ENCODE measurements at places on chromosomes 2 and 18. TPM values are rescaled to one million over a fixed set of nuclear protein-coding genes. Genes with fewer than 3 reads are reported as not detected.

DNA sequence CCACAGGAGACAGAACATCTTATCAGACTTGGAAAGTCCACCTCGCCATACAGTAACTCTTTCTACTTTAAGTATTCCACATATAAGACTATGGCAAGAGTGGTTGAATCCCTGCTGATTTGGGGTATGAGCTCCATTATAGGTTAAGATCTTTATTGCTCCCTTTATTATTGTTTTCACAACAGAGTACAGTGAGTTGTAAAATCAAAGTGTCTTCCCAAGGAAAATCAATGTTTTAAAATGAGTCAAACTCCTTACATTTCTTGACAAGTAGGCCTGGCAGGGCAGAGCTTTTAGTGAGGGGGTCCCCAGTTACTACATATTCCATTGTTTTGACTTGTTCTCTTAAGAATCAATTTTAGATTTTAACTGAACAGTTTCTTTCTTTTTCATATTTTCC is 49.6 kb upstream of the STAT1 start:
- H3K36me3 ChIP-seq: peaks cover 63% of the 10 kb centered on the region
- H3K27me3 ChIP-seq: no peaks in the 10 kb centered on the region
- no peak for DNase-seq
- peak overlapping the region; percentile 57 for H3K4me3 ChIP-seq

DNA sequence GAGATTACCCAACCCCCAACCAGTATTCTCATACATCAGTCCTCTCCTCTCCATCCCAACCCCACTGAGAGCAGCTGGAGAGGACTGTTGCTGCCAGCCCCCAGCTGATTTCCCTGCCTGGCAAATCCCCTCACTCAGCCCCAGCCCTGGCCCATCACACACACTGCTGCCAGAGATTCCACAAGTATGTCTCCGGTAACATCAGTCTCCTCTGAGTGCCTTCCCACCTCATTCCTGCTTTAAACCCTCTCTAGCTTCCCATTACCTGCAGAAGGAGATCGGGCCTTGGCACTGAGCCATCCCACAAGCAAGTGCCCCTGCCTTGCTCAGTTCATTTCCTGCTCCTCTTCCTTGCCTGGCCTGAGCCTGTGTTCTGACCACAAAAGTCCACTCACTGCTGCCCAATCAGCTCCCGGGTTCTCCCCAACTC is 50.6 kb upstream of the ZFP36L2 start:
- no peaks in the 10 kb centered on the region for H3K27me3 ChIP-seq
- peak overlapping the region; percentile 57 for H3K27ac ChIP-seq
- H3K36me3 ChIP-seq: peaks cover 15% of the 10 kb centered on the region
- no peak overlapping the region for H3K4me3 ChIP-seq

DNA sequence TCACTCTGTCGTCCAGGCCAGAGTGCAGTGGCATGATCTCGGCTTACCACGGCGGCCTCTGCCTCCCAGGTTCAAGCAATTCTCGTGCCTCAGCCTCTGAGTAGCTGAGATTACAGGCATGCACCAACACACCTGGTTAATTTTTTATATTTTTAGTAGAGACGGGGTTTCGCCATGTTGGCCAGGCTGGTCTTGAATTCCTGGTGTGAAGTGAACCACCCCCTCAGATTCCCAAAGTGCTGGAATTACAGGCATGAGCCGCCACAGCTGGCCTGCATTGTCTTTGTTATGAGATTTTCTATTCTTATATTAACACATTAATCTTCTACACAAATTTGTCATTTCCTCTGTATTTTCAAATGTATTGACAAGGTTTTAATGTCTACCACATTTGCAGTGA is 75.2 kb downstream of the SEPTIN10 start:
- H3K4me1 ChIP-seq: no peaks in the 10 kb centered on the region
- DNase-seq: no peak
- H3K4me3 ChIP-seq: no peak overlapping the region
- H3K36me3 ChIP-seq: no peaks in the 10 kb centered on the region

DNA sequence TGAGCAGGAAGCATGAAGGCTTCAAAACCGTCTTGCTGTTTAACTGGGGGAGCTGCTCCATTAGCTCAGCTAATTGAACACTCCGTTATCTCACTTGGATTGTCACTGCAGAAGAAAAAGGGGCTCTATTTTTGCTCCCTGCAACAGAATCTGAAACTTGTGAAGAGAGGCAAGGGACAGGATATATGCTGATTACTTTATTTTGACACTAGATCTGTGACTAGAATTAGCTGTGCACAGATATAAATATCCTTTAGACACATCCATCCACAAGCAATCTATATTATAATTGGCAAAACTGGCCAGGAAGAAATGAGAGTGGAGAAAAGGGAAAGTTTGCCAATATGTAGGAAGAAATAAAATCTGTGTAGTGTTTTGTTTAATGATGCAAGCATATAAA is 700.1 kb upstream of the CHAC2 start:
- H3K27ac ChIP-seq: no peak overlapping the region
- H3K4me3 ChIP-seq: no peak overlapping the region
- no peak for DNase-seq
- H3K27me3 ChIP-seq: no peaks in the 10 kb centered on the region

DNA sequence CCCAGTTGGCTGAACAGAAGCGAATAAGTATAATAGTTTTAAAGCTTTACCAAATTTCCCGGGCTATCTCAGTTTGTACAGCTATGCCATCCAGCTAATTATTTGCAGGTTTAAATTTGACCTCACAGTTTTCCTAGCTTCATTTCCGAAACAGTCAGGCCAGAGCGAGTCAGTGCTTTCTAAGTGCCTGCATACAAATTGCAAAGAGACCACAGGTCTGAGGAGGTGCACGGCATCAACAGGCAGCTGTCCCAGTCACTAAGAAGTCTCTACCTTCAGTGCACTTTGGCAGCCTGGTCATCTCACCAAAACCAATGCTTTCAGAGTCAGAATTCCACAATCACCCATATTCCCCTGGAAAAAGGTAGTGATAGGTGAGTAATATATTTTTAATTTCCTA is 51.9 kb downstream of the LAMA1 start:
- no peak overlapping the region for H3K4me3 ChIP-seq
- H3K27me3 ChIP-seq: no peaks in the 10 kb centered on the region
- no peak for DNase-seq
- H3K4me1 ChIP-seq: no peaks in the 10 kb centered on the region
- H3K36me3 ChIP-seq: no peaks in the 10 kb centered on the region
- H3K27ac ChIP-seq: no peak overlapping the region

GRCh38 chr2:46686811-46687210 is 207.4 kb downstream of the TMEM247 start:
- no peaks in the 10 kb centered on the region for H3K4me1 ChIP-seq
- no peaks in the 10 kb centered on the region for H3K36me3 ChIP-seq
- DNase-seq: no peak
- H3K4me3 ChIP-seq: no peak overlapping the region
- no peak overlapping the region for H3K27ac ChIP-seq

GRCh38 chr2:84288293-84288692 is 170.8 kb downstream of the SUCLG1 start:
- DNase-seq: no peak
- no peaks in the 10 kb centered on the region for H3K4me1 ChIP-seq
- no peaks in the 10 kb centered on the region for H3K36me3 ChIP-seq
- no peak overlapping the region for H3K4me3 ChIP-seq
- peaks cover 9% of the 10 kb centered on the region for H3K27me3 ChIP-seq
- no peak overlapping the region for H3K27ac ChIP-seq

- peaks cover 17% of the 10 kb centered on the region for H3K36me3 ChIP-seq
- H3K4me3 ChIP-seq: no peak overlapping the region
- H3K27me3 ChIP-seq: no peaks in the 10 kb centered on the region
- no peak for DNase-seq
- H3K4me1 ChIP-seq: peaks cover 50% of the 10 kb centered on the region
- H3K27ac ChIP-seq: no peak overlapping the region
Measured at GRCh38 chr2:232235716-232236115, 142.8 kb upstream of the ALPP start.

DNA sequence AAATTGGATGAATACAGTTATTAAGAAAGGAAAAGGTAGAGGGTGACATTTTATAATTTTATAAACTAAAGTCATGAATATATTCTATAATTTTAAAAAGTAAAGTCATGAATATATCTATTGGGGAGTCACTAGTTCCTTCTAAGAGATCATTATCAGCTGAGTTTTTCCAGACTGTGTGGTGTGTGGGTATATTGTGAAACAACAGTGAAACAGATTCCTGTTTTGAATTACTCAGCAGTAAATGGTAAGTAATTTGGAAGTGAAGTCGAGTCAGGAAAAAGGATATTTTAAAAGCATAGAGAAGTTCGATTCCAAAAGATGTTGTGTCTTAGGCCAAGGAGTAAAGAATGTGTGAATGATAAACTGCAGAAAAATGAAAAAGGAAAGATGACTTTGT is 1018.2 kb upstream of the NXPH2 start:
- DNase-seq: no peak
- no peaks in the 10 kb centered on the region for H3K27me3 ChIP-seq
- no peak overlapping the region for H3K27ac ChIP-seq
- no peak overlapping the region for H3K4me3 ChIP-seq
- no peaks in the 10 kb centered on the region for H3K4me1 ChIP-seq

- no peak overlapping the region for H3K4me3 ChIP-seq
- peaks cover 19% of the 10 kb centered on the region for H3K27me3 ChIP-seq
- H3K27ac ChIP-seq: no peak overlapping the region
Measured at GRCh38 chr18:37584217-37584616, 18.6 kb upstream of the CELF4 start.

DNA sequence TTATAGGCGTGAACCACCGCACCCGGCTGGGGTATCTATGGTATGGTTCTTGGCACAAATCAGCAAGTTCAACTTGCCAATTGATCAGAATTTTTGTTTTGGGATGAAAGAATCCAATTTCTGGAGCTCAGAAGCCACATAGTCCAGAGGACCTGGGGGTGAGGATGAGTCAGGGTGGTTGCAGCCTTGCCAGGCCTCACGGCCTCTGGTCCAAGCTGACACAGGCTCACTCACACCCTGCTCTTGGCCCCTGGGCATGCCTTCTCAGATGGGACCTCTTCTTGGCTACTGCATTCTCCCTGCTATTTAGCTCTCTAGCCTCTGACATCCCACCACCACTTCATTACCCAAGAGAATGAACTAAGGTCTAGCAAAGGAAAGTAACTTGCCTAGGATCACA is 16.3 kb downstream of the CAPG start:
- H3K36me3 ChIP-seq: no peaks in the 10 kb centered on the region
- no peak overlapping the region for H3K4me3 ChIP-seq
- H3K4me1 ChIP-seq: peaks cover 12% of the 10 kb centered on the region

GRCh38 chr2:142803158-142803557 is 74.3 kb upstream of the KYNU start:
- no peak overlapping the region for H3K4me3 ChIP-seq
- H3K4me1 ChIP-seq: no peaks in the 10 kb centered on the region
- H3K27ac ChIP-seq: no peak overlapping the region
- no peaks in the 10 kb centered on the region for H3K27me3 ChIP-seq
- no peaks in the 10 kb centered on the region for H3K36me3 ChIP-seq

DNA sequence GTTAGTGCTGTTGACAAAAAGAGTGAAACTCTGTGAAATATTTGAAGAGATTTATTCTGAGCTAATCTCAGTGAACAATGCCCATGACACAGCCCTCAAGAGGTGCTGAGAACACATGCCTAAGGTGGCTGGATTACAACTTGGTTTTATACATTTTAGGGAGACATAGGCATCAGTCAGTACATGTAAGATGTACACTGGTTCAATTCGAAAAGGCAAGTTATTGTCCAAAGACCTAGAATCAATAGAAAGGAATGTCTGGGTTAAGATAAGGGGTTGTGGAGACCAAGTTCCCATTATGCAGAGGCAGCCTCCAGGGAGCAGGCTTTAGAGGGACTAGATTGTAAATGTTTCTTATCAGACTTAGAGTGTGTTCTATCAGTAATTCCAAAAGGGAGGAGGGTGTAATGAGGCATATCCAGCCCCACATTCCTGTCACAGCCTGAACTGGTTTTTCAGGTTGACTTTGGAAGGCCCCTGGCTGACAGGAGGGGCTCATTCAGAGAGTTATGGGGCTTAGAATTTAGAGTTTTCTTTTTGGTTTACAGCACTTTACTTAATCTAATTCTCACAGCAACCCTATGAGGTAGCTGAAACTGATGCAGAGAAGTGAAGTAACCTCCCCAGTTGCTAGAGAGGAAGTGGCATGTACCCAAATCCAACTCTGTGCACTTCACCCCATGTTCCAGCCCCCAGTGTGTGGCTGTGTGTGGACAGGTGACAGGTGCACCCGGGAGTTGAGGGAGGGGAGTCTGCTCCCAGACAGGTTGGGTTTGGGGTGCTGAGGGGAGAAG is 28.3 kb upstream of the ASAP2 start:
- no peak for DNase-seq
- no peaks in the 10 kb centered on the region for H3K4me1 ChIP-seq
- peaks cover 24% of the 10 kb centered on the region for H3K27me3 ChIP-seq
- no peak overlapping the region for H3K4me3 ChIP-seq
- H3K36me3 ChIP-seq: no peaks in the 10 kb centered on the region
- H3K27ac ChIP-seq: no peak overlapping the region

- no peak for DNase-seq
- H3K4me1 ChIP-seq: no peaks in the 10 kb centered on the region
- H3K36me3 ChIP-seq: no peaks in the 10 kb centered on the region
Measured at GRCh38 chr2:127003070-127003800, 103.7 kb downstream of the BIN1 start.

The MSH2 gene
- total RNA-seq: 75.2 TPM

The CLHC1 gene
- 5.8 TPM for total RNA-seq

The SULT6B1 gene
- not detected for total RNA-seq

The KIAA2012 gene
- not detected for total RNA-seq

The CYP27C1 gene
- not detected for total RNA-seq

The ABCA12 gene
- not detected for total RNA-seq

Measured in activated naive CD8-positive, alpha-beta T cell treated with anti-CD3 and anti-CD28 coated beads for 36 hours (primary cell).